ENCODE measurements at places on chromosomes 1 and 21.

- no peak for DNase-seq
These were observed 407.8 kb downstream of the DUSP10 start for GRCh38 chr1:221334062-221334461.

DNA sequence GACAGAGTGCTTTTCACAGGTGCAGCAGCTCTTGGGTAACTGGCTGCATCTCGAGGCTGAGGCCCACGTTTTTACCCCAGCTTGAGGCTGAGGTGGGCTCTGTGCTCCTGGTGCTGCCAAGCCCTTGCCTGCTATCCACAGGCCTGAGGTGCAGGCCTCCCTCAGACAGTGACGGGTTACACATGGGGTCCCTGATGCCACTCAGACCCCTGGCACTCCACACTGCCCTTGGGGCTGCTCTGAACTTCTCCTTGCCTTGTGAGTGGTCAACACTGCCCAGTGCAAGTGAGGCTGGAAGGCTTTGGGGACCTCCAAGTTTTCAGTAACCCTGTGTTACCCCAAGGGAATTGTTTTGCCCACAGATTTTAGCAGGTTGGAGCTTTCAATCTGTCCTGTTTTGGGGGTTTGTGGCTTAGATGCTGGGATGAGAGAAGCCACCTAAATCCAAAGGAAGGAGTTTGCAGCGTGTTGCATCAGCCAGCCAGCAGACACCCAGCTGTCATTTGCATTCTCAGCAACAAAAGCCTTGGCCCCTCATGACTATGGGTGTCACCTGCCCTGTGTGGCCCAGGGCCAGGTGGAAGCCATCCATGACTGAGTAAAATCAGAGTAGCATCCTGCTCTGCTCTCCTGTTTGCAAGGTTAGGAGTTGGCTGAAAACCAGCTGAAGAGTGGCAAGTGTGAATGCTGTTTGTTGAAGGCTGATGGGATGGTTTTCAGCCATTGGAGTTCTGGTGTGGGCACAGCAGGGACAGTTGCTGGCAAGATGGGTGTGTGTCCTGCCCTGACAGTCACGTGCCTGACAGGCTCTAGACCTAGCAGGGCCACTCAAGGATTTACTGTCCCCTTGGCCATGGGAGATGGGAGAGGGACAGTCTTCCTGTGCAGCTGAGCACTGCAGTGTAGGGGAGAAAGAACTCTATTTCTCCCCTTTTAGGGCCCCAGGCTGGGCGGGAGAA, 3.2 kb downstream of the RNF187 start:
- DNase-seq, result no peak

GRCh38 chr1:23999156-23999671, 19.1 kb upstream of the SRSF10 start:
- DNase-seq, result no peak

- no peak for DNase-seq
These were observed 37.6 kb upstream of the IL19 start for GRCh38 chr1:206732992-206733391.

- no peak for DNase-seq
These were observed 441.5 kb downstream of the PLA2G4A start for GRCh38 chr1:187270256-187270655.

GRCh38 chr1:235857756-235858155, 8.9 kb downstream of the LYST start:
- DNase-seq, result no peak

- no peak for DNase-seq
These were observed 171.0 kb downstream of the ZZZ3 start for GRCh38 chr1:77511440-77511840.

- no peak for DNase-seq
These were observed 26.7 kb upstream of the GLIS1 start for GRCh38 chr1:53765657-53766056.

- DNase-seq, result no peak
These were observed 65.4 kb downstream of the SYDE2 start for GRCh38 chr1:85135392-85135798.

GRCh38 chr1:48644190-48644900, 132.3 kb downstream of the BEND5 start:
- DNase-seq, result no peak

GRCh38 chr1:224245188-224245587, 62.1 kb downstream of the DEGS1 start:
- DNase-seq, result no peak

DNA sequence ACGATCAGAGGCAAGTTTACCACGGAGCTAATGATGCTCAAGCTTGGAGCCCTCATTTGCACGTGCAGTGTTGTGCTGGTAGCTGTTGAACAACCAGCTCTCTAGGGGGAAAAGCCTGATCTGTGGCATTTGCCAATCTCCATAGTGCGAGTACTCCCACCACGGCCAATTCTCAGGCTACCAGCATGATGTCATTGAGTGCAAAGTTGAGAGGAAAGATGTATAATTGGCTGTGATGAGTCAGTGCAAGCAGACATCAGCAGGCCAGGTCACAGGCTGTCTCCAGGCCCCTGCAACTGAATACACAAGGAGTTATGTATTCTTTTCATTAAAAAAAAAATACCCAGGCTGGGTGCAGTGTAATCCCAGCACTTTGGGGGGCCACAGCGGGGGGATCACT, 233.1 kb upstream of the VAMP3 start:
- DNase-seq, result no peak

DNA sequence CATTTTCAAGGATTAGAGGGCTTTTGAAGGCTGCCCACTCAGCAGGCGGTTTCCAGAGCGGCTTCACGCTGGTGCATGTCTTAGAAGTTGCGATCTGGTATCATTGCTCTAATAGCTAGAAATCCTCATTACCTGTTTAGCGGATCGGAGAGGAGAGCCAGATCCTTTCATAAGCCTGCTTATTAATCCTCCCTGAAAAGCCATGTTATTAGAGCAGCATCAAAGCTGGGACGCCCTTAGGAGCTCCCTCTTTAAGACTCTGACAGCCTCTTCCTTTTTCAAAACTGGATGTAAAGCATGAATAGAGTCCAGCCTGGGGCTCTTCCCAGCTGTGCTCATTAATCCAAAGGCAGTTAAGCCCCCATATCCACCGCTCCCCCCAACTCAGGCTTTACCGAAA, 13.9 kb upstream of the CTSE start:
- no peak for DNase-seq

GRCh38 chr1:24892188-24893153, 37.6 kb downstream of the RUNX3 start:
- DNase-seq, result no peak

DNA sequence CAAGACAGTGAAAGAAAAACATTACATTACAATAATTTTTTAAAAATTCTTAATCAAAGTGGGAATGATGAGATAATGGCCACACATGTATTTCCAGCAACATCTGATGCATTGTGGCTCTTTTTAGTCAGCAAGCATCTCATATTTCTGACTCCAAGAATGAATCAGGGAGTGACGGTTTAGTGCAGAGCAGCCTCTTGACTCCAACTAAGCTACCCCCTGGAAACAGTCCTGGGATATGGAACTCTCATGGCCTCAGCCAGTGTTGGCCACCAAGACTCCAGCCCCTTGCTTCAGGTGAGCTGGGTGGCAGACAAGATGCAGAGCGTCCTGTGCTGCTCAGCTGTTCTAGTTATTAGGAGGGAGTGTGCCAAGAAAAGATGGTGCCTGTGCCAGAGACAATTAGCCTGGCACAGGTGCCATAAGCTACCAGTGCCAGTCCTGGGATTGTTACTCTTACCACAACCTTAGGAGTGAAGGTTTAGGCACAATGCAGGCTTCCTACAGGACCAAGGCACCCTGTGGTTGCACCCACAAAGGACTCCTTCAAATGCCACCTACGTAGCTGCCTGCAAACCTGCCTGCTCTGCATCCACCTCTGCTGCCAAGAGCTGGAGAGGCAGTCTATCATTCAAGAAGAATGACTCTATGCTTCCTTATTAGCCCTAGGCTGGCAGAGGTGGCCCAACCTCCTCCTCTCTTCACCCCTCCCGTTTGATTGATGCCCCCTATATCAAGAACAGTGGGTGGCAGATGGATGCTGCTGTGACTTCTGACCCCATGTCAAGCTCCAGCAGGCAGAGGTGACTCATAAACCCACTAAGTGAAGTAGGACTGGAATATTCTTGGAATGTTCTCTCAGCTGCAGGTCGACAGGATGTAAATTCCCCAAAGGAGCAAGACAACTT, 6.0 kb upstream of the SEC16B start:
- no peak for DNase-seq

DNA sequence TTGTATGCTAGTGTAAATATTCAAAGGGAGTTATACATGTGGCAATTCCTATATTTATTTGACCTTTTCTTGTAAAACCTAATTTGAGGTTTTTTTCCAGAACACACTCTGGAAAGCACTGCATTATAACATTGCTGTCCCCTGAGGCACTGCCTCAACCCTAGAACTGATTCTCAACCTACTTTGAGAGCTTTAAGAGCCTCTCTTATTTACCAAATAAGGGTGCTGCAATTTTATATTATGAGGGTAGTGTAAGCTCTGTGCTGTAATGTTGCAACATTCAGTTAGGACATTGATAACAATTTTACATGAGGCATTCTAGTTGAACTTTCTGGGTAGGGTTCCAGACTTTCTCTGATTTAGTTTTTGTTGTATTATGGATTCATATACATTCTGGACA, 302.2 kb upstream of the DEPDC1 start:
- DNase-seq, result no peak

Measured in activated CD4-positive, alpha-beta T cell treated with anti-CD3 and anti-CD28 coated beads, Interleukin-2, amount 50 U/mL, for 24 hours (primary cell).